ENCODE measurements at places on chromosomes 3 and 15.

GRCh38 chr3:184927796-184928315 lies 115.9 kb downstream of the VPS8 start:
- no peak for DNase-seq

DNA sequence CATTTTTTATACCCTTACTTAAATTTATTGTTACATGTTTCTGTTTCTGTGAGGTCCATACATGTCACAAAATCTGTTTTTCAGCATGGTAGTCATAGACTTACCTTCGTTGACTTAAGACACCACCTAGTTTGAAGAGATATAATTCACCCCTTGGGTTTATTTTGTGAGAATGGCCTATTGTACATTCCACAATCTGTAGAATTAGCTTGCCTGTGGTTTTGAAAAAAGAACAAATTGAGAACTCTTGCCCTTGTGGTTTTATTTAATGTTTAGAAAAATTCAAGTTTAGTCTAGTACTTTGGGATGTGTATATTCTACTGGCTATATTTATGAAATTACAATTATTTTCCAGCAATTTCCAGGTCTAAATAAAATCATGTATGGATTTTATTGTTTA lies 31.6 kb downstream of the FILIP1L start:
- no peak for DNase-seq

GRCh38 chr3:130411320-130411719 lies 65.8 kb downstream of the COL6A5 start:
- no peak for DNase-seq

GRCh38 chr3:25897019-25897418 lies 107.1 kb downstream of the OXSM start:
- DNase-seq: no peak

DNA sequence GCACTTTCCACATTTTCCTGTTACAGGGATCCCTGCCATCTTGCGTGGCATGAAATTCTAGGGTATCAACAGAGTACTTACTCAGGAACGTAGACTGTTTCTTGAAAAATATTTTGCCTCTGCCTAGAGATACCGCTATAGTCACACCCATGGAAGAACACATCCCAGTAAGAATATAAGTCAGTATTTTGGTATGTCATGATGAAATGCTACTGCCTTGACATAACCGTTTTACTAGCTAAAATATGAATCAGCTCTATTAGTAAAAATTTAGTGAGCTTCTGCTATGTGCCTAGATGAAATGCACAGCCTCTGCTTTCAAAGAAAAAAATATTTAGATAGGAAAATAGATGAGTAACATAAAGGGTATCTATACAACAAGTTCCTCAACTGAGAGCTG lies 276.4 kb downstream of the TBC1D5 start:
- no peak for DNase-seq

- DNase-seq: no peak
Observed at GRCh38 chr15:62421289-62421688, 256.2 kb upstream of the C2CD4B start.

DNA sequence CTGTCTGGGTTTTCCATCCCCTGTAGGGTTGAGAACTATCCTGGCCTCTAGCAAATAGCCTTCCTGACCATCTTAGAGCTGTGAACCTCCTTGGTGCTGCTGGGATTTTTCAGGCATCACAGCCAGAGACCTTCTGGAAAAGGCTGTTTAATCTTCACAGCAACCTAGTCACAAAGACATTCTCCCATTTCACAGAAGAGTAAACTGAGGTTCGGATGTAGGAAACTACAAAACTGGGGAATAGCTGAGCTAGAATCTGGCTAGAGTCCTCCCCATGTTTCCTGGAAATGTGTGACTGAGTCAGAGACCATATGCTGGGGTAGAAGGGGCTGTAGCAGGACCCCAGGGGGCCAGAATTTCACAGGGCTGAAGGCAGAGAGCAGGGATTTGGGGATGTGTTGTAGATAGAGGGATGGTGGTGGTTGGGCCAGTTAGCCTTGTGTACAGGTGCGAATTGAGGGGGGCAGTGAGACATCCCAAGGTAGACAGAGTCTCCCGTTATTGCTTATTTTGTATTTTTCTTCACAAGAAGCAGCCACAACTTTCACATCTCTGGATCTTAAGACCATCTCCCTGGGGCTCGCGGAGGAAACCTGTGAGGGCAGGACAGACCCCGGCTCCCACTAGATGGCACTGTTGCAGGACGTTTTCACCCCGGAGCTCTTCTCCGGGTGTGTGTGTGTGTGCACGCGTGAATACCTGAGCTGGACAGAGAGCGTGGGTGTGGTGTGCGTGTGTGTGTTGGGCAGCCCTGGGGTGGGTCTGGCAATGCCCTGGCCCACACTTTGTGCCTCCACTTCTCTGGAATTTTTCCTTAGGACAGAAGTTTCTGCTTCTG lies 66.9 kb upstream of the PRR23C start:
- peak; percentile 35 for DNase-seq

- no peak for DNase-seq
Observed at GRCh38 chr3:110254591-110254990, 817.0 kb upstream of the NECTIN3 start.

GRCh38 chr3:156665291-156665690 lies 9.1 kb upstream of the TIPARP start:
- DNase-seq: no peak

- no peak for DNase-seq
Observed at GRCh38 chr15:74648051-74648842, 32.6 kb downstream of the CLK3 start.

DNA sequence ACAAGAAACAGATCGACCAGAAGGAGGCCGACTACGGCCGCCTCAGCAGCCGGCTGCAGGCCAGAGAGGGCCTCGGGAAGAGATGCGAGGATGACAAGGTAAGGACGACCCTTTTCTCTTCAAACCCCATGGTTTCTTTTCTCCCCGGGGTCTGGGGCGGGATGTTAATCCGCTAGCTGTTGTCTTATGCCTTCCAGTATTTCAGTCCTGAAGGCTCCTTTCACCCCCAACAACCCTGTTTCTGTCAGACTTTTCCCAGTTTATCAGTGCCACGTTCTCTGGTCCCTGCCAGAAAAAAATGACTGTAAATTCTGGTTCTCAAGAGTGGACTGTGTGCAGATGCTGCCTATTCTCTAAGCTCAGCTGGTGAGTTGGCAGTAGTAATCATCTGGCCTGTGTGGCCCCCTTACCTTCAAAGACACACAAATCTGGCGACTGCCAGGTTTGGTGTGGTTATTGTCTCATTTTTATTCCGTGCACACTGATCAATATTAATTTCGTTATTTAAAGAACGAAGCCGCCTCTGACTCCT lies 806 bp downstream of the GOLM2 start:
- DNase-seq: no peak

GRCh38 chr3:129026728-129027543 lies 25.8 kb downstream of the EFCC1 start:
- peak; percentile 81 for DNase-seq

DNA sequence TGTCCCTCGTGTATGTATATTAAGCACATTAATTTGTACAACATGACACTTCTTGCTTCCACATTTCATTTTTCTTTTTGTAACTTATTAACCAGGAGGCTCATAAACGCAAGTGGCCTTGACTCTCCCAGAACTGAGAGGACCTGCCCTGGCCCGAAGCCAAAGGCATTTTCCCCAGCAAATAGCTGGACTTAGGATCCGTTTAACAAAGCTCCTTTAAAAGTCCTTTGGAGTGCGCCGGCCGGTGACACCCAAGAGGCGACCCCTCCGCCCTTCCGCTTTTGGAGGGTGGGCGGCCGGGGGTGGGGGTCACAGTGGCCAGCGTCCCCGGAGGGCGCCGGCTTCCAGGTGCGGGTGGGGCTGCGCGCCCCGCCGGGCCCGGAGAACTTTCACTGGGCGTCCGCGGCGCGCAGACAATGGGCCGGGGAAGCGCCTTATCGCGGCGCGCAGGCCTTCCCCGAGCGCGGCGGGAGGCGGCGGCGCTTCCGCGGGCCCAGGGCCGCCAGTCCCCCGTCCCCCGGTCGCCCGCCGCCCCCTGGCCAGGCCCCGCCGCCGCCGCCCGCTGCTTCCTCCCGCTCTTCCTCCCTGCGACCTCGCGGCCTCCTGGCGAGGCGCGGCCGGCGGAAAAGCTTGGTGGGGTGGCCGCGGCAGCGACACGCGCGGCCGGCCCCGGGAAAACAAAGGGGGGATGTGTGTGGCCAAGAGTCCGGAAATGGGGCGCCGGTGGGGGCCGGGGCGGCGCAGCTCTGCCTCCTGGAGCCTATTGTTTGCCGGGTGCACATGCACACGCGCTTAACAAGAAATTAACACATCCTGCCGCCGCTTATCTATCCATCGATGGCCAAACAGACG lies 613.4 kb downstream of the MCTP2 start:
- DNase-seq: no peak

DNA sequence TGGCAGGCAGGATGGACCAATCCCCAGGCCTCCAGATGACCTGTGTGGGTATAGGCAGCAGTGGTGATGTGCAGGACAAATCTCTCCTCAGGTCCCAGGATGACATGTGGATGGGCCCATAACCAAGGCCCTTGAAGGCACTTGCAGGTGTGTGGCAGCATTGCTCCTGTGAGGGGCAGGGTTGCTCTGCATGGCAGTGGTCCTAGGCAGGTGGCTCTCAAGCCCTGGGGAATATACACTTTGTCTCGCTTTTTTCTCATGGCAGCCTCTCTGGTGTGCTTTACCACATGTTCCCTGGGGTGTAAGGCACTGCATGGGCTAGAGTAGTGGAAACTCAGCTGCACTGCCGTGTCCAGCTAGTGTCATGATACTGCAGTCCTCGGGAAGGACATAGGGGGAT lies 503.6 kb downstream of the UNC13C start:
- DNase-seq: no peak

GRCh38 chr3:65153850-65154512 lies 466.2 kb upstream of the ADAMTS9 start:
- DNase-seq: no peak

GRCh38 chr3:58167431-58168351 lies 43.1 kb downstream of the DNASE1L3 start:
- peak; percentile 13 for DNase-seq

- DNase-seq: no peak
Observed at GRCh38 chr3:58535531-58536500, 1.2 kb downstream of the ACOX2 start.

DNA sequence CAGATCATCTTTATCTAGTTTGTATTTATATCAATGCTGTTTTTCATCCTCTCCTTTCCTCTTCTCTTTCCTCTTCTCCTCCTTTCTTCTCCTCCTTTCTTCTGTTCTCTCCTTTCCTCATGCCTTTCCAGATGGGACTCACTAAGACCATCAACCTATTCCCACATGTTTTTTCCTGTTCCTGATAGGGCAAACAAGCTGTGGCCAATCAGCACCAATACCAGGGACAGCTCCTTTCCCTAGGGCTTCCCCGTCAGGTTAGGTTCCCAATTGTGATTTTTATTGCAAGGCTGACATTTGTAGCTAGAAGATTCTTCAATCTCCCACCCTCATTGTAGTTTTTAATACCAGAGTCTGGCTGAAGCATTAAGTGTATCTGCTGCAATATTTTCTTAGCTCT lies 76.3 kb upstream of the COL8A1 start:
- no peak for DNase-seq

DNA sequence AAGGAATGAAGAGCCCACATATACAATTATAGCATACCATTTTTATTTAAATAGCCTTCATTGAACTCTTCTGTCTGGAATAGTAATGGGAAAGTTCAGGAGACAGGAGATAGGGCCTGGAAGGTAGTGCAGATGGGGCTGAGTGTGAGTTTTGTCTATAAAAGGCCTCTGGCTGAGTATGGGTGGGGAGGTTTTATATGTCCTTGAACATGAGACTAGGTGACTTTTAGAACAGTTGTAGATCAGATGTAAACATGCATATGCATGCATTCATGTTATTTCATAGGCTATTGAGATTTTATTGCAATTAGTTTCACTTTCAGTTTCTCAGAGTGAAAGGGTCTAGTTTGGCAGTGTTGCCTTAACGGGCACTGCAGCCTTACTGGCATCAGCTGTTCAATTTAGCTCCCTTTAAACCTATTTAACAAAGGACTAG lies 27.1 kb downstream of the CGGBP1 start:
- no peak for DNase-seq

- DNase-seq: peak; percentile 9
Observed at GRCh38 chr3:10437272-10437994, 68.0 kb downstream of the ATP2B2 start.

DNA sequence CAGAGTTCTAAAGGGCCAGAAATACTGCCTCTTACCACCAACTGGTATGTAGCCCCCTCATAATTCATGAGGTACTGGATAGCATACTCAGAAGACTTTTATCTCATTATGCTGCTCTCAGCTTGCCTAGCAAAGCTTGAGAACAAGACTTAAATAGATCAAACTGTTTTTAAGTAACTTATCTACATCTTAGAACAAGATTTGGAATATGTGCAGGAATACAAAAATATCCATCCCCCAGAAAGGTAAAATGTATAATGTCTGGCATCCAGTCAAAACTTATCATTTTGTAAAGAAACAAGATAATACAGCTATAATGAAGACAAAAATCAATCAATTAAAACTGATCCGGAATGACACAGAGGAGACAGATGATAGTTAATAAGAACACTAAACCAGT lies 400.4 kb upstream of the TGFBR2 start:
- no peak for DNase-seq

- no peak for DNase-seq
Observed at GRCh38 chr3:32583708-32584107, 13.1 kb upstream of the DYNC1LI1 start.

DNA sequence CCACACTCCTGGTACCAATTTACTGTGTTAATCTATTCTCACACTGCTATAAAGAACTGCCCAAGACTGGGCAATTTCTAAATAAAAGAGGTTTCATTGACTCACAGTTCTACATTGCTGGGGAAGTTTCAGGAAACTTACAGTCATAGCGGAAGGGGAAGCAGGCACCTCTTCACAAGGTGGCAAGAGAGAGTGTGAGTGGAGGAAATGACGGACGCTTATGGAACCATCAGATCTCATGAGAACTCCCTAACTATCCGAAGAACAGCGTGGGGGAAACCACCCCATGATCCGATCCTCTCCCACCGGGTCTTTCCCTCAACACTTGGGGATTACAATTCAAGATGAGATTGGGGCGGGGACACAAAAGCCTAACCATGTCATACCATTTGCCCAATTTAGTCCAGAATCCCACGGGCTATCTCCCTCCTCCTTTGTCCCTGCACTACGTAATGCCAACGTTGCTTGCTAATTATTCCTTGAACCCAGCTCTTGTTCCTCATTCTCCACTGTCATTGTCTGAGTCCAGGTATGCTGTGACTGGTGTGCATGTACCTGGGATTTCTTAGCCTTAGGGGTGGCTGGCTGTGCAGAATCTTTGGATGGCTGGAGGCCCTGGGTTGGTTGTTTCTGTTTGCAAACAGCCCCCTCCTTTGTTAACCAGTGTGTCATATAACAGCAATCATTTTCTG lies 3.4 kb downstream of the PIGZ start:
- no peak for DNase-seq

DNA sequence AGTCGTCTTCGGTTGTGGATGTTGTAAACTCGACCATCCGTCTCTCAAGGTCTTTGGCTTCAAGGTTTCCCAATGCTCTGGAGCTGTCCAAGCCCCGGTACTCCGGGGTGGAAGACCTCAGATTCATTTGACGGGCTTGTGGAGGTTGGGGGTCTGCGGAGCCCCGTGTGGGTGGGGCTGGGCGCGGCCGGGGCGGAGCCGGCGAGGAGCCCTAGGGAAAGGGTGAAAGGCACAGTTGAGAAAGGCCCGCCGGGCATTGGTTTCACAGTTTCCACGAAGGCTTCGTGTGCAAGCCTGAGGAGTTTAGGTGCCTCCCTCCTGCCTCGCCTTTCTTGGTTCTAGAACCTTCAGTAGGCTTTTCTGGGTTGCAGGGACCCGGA lies 360 bp upstream of the MGA start:
- no peak for DNase-seq

Measured in stimulated activated CD8-positive, alpha-beta memory T cell treated with anti-CD3 and anti-CD28 coated beads, Interleukin-7, amount 100 ng/mL, for 1 hour (primary cell).